ENCODE measurements at places on chromosomes 1 and 21. TPM values are rescaled to one million over a fixed set of nuclear protein-coding genes. Genes with fewer than 3 reads are reported as not detected.

SLAMF8 gene
- total RNA-seq: 1.9 TPM

OR2T35 gene
- not detected for total RNA-seq

CD5L gene
- total RNA-seq: 1.2 TPM

ALX3 gene
- total RNA-seq: not detected

NHLH2 gene
- not detected for total RNA-seq

AIM2 gene
- not detected for total RNA-seq

RAD54L gene
- not detected for total RNA-seq

TNFRSF9 gene
- not detected for total RNA-seq

PLPP3 gene
- total RNA-seq: 160 TPM

HPCA gene
- total RNA-seq: 0.23 TPM

ZNF648 gene
- total RNA-seq: not detected

NGF gene
- 2.9 TPM for total RNA-seq

KCNH1 gene
- 0.11 TPM for total RNA-seq

PDE9A gene
- 68.4 TPM for total RNA-seq

MYBPH gene
- total RNA-seq: not detected

SYPL2 gene
- 3.3 TPM for total RNA-seq

SLC45A1 gene
- total RNA-seq: 10.0 TPM

RNF186 gene
- total RNA-seq: not detected

LIPI gene
- not detected for total RNA-seq

NR1I3 gene
- total RNA-seq: not detected

OLFML3 gene
- total RNA-seq: 109 TPM

MRPS14 gene
- total RNA-seq: 29.9 TPM

GBP6 gene
- total RNA-seq: under 0.01 TPM

NCMAP gene
- 0.65 TPM for total RNA-seq

IL10 gene
- total RNA-seq: 4.8 TPM

WNT3A gene
- not detected for total RNA-seq

SRSF11 gene
- total RNA-seq: 127 TPM

KLHL12 gene
- 22.4 TPM for total RNA-seq

OPTC gene
- not detected for total RNA-seq

OXCT2 gene
- 0.83 TPM for total RNA-seq

OBSCN gene
- total RNA-seq: 12.6 TPM

TMCC2 gene
- 5.8 TPM for total RNA-seq

POLR3C gene
- total RNA-seq: 22.3 TPM

KRTAP19-1 gene
- total RNA-seq: not detected

SMAP2 gene
- 28.2 TPM for total RNA-seq

GFI1 gene
- total RNA-seq: 0.32 TPM

FNBP1L gene
- total RNA-seq: 23.1 TPM

LEFTY1 gene
- not detected for total RNA-seq

CFHR3 gene
- total RNA-seq: not detected

FAM151A gene
- not detected for total RNA-seq

CYP4X1 gene
- total RNA-seq: 11.2 TPM

NCF2 gene
- total RNA-seq: 5.2 TPM

UQCRHL gene
- total RNA-seq: 1.2 TPM

CATSPERE gene
- total RNA-seq: 3.5 TPM

MECR gene
- total RNA-seq: 15.4 TPM

CRNN gene
- not detected for total RNA-seq

GPR25 gene
- total RNA-seq: not detected

PLA2G2F gene
- not detected for total RNA-seq

NLRP3 gene
- total RNA-seq: 4.5 TPM

LCE2B gene
- total RNA-seq: not detected
